ENCODE measurements at places on chromosomes 16 and 17.

DNA sequence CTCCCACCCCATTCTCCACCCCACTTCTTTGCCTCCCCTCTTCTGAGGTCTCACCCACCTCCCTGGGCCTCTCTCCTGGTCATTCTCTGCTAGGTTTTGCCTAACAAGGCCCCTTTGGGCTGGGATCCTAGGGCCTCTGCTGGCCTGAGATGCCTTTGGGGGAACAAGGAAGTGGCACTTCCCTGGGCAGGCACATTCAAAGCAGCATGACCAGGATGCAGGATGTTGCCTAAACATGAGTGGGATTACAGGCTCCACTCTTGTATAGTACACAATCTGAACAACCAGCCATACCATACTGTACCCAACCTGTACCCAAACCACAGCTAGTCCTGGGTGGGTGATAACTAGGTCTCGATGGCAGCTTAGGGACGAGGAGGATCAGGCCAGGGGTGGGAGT lies 9.0 kb downstream of the GALK1 start:
- no peak for DNase-seq

DNA sequence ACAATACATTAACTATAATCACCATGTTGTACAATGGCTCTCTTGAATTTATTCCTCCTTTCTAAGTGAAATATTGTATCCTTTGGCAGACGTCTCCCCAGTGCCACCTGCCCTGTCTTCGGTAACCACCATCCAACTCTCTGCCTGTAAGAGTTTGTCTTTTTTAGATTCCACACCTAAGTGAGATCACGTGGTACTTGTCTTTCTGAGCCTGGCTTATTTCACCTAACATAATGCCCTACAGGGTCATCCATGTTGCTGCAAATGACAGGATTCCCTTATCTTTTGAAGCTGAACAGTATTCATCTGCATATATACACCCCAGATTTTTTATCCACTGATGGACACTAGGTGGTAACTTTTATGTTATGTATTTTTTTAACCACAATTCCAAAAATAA lies 24.2 kb downstream of the ORC6 start:
- no peak for DNase-seq

DNA sequence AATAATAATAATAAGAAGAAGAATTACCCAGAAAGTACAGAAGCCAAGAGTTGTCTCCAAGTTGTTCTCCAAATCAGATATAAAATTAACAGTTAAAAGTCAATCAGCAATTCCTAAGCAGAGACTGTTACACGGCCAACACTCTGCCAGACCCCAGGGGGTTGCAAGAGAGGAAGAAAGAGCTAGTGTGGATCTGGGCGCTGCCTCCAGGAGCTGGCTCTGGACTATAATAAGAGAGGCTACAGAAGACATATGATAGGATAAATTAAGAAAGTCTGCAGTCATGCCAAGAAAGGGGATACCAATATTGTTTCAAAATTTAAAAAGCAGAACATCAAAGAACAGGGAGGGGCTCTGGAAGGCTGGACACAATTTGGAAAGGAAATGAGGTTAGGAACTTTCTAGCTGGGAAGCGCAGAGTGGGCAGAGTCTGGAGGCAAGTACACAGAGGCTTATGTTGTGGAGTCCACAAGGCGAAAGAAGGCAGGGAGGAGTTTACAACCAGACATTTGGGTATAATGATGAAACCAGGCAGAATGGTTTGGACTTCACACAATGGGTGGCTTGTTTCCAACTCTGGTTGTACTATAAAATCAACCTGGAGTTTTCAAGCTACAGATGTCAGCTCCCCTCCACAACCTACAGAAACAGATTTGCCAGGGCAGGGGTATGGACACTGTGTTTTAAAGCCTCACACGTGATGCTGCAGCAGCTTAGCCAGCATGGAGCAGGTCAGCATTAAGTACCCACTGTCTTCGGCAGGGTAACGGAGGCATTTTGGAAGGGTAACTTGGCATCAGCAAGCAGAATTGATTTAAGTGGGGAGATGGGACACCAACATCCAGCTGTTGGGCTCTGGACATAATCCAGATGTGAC lies 49.4 kb downstream of the SLC39A11 start:
- no peak for DNase-seq

GRCh38 chr16:11140098-11140375 lies 116.0 kb downstream of the SOCS1 start:
- DNase-seq: no peak

GRCh38 chr16:80457871-80458270 lies 82.9 kb upstream of the DYNLRB2 start:
- no peak for DNase-seq

GRCh38 chr17:17638467-17638866 lies 42.8 kb upstream of the RAI1 start:
- no peak for DNase-seq

DNA sequence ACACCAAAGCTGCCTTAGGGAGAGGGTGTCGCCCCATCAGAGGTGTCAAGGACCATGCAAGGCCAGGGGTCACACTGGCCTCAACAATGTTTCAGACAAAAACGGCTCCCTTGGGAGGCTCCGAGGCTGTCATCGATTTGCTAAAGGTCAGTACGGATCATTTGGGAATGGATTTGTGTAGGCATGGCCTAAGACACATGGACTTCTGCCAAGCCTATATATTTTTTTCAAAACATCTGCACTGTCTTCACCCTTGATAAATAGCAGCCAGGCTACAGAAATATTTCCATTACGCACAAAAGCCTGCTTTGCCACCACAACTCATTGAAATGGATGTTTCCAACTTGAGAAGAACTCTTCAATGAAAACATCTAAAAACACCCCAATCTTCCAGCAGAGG lies 10.3 kb downstream of the CUEDC1 start:
- no peak for DNase-seq

- DNase-seq: no peak
Observed at GRCh38 chr17:37570527-37571093, 38.6 kb downstream of the SYNRG start.

DNA sequence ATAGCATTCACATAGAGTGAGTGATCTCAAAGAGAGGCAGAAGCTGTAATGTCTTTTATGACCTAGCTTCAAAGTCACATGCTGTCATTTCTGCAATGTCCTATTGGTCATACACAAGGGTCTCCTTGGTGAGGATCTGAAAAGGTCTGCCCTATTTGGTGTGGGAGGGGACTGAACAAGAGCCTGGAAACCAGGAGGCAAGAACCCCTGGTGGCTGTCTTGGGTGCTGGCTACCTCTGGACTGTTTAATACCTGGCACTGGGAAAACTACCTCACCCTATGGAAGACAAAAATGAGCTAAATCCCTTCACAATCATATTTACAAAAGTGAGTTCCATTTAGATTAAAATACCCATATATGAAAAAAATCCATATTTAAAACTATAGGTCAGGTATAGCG lies 9.0 kb downstream of the KCTD13 start:
- no peak for DNase-seq

DNA sequence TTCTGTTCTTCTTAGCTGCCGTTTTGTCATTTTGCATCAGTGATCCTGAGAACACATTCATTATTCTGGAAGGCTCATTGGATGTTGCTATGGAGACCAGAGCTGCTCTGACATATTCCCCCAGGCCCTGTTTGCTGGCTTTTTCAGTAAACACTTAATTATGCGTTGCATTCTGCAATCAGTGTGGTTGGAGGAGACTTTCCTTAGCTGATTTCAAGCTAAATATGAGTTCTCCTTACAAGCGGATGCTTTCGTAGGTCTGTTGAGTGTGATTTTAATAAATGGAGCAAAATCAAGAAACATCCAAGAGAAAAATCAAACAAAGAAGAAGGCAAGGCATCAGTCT lies 38.2 kb upstream of the NUDT7 start:
- DNase-seq: no peak

DNA sequence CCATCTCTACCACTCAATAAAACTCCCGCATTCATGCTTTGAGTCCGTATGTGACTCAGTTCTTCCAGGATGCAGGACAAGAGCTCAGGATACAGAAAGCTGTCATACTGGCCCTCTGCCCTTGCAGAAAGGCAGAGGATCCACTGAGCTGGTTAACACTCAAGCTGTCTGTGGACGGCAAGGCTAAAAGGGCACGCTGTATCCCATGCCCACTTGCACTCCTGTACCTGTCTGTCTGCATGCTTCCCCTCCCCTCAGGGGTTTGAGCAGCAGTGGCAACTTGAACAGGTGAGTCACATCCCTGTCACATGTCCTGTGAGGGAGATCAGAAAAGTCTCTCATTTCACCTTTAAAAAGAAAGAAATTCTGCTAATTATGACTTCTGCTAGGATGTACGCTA lies 293.8 kb downstream of the HS3ST3B1 start:
- DNase-seq: no peak

DNA sequence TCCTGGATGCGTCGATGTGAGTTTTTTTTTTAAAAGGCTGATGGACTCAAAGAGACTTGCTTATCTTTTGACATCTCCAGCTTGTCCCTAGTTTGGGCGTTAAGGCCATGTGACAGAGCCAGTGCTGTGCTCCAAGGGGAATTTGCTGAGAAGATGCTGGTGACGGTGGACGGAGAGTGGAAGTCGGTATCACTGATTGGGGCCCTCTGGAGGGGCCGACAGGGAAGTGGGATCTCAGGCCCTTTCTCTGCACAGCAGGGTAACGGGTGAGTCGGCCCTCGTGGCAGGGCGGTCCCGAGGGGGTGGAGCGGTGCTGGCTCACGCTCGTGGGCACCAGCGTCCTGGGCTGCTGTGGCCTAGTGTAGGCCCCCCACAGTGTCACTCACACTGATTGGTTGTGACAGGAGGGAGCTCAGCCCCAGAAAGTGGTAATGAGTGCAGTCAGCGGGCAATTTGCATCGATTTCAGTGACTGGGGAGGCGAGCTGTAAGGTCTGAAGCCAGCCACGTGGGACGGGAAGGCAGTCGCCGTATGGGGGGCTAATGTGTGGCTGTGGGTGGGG lies 91.3 kb downstream of the TBC1D16 start:
- DNase-seq: no peak

GRCh38 chr17:9331279-9332131 lies 244.1 kb downstream of the STX8 start:
- no peak for DNase-seq

- DNase-seq: no peak
Observed at GRCh38 chr17:10126616-10127501, 71.5 kb downstream of the GAS7 start.

- DNase-seq: no peak
Observed at GRCh38 chr17:63500543-63501390, 22.4 kb upstream of the KCNH6 start.

DNA sequence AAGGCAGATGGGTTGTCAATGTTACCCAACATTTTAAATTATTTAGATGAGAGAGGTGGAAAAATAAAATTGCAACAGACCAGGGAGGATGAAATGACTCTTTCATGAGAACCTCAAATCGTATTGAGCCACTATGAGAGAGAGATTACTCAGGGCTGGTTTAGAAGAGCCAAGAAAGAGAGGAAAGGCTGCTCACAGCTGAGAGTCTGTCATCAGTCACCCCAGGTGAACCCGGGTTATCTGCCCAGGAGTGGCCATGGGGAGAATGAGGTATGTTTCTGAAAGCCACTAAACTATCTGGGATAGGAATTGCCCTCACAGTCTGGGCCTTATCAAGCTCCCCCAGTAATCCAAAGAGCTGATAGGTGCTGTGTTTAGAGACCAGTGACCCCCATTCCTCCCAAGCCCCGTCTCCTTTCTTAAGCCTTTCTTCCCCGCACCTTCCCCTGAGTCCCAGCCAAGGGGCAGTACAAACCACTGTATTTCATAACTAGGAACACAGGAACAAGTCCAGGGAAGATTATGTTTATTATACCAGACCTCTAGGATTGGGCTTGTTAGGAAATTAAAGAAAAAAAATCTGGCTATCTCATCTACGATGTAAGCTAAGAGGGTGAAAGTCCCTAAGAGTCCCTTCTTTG lies 158.9 kb upstream of the NOL11 start:
- DNase-seq: no peak

DNA sequence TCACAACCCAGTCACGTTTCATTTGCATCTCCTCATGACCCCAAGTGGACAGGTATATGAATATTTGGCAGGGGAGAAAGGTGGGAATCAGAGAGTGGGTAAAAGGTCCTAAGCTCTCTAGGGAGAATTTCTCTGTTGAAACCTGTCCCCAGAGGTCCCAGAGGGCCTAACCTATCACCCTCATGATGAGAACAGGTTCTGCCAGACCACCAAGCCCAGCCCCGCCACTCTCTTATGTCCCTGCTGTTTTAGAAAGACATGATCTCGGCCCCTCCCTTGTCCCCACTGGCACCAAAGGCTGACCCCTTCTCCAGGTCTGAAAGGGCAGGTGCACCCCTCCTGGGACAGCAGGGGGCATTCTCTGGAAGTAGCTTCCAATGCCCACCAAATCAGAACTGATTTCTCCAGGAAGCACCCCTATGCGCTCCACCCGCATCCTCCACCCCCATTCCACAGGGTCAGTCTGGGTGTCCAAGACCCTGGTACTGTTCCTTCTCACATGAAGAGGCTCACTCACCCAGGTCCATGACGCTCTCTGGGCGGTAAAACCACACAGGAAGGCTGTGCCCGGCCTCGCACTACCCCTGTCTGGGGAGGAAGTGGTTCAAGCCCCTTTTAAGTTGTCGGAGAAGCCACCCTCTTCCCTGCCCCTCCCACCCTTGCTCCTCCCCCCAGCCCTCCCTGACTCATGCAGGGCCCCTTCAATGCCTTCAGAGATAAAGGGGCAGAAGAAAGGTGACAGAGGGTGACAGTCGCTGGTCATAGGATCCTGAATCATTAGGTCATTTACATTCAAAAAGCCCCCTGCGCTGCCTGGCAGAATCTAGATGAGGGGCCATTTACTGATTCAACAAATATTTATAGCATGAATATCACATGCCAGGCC lies at the start of gene CCR7:
Gene CCR7, minus strand, starts transcription at position 590 of the 886 bp plus-strand sequence. Its CDS starts 63 bp downstream, at position 527.
- DNase-seq: peak; percentile 70

- no peak for DNase-seq
Observed at GRCh38 chr16:88455610-88456355, 2.7 kb downstream of the ZFPM1 start.

All from GDM1 (cell line).